Activated CD8-positive, alpha-beta memory T cell treated with anti-CD3 and anti-CD28 coated beads, Interleukin-2, amount 10 ng/mL, durations not matched to agents 7 days and 5 days (primary cell): ENCODE measurements at places on chromosomes 13 and 19. TPM values are rescaled to one million over a fixed set of nuclear protein-coding genes. Genes with fewer than 3 reads are reported as not detected.

AMER2 gene
- total RNA-seq, result not detected

FFAR3 gene
- total RNA-seq, result not detected

NBEA gene
- total RNA-seq, result 0.23 TPM

C19orf85 gene
- total RNA-seq, result not detected
